ENCODE measurements at places on chromosomes 3 and 15.

GRCh38 chr3:194003114-194004057 is 132.6 kb upstream of the HES1 start:
- peak; percentile 56 for DNase-seq

DNA sequence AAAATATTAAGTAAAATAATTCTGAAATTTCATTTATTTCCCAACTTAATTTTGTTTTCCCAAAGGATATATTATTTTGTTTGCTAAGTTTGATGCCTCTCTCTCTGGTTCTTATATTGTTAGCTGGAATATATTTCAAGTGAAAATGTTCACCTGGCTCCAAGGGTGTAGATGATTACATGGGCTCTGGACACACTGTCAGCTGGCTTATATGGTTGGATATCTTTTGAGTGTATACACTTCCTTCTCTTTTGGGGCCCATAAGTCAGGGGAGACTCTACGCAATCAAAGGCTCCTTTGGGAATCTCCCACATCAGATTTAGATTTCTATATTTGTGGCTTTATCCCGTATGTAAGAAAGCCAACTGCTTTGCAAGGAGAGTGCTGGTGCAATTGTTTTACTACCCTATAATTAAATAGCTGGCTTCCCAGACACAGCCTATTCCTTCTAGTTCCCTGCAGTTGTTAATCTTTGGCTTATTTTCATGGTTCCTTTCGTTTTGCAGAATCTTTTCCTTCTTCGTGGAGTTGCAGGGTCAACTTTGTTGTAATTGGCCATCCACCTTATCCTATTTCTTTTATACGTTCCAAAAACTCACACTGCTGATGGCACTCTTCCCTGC is 225.7 kb downstream of the DPH6 start:
- DNase-seq, result no peak

DNA sequence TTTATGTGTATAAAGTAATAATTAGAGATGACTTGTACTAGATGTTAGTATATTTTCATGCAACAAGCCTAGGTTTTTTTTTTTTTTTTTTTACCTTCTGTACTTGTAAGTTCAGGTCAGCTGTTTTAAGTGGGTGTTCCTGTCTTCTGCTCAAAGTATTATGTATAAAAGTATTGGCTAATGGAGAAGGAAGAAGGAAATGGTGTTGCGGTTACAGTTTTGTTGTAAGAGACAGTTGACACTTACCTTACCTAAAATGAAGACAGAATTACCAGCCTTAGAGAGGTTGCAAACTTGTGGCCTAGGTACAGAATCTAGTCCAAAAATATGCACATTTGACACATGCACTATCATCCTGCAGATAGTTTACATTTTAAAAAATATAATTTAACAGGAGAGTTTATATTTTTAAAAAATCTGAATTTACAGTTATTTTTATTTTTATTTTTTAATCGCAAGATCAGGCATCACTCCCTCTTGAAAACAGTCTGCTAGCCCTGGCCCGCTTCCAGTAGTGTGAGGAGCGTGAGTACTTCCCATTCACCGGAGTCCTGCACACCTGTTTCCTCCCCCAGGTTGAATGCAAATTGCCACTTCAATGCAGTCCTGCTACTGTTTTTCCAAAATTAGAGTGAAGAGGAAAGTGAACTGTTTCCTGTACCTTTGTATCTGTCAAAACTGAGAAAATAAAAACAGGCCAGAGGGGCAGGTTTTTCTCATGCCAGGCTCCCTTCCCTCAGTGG is 224.3 kb upstream of the SOX2 start:
- DNase-seq, result no peak

DNA sequence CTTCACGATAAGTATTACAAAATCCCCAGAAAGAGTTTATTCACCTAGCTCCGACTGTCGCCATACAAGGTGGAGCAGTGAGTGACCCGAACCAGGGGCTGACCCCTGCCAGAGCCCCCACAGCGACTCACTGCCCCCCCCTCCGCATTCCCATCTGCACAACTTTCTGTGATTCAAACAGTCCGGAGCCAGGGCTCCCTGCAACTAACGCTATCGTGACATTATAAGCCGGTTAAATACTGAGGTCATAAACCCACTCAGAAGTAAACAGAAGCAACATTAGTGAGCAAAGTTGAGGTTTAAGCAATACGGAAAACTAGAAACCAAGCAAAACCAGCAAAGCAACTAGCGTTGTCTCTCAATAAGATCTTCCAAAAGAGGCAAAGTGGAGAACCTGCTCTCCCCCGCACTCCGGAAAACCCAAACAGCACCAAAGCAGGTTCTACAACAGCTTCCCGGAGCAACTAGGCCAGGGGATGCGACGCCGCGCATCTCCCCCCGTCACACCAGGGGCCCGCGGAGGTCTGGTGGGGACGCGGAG is 642 bp downstream of the SCAP start:
- DNase-seq, result no peak

DNA sequence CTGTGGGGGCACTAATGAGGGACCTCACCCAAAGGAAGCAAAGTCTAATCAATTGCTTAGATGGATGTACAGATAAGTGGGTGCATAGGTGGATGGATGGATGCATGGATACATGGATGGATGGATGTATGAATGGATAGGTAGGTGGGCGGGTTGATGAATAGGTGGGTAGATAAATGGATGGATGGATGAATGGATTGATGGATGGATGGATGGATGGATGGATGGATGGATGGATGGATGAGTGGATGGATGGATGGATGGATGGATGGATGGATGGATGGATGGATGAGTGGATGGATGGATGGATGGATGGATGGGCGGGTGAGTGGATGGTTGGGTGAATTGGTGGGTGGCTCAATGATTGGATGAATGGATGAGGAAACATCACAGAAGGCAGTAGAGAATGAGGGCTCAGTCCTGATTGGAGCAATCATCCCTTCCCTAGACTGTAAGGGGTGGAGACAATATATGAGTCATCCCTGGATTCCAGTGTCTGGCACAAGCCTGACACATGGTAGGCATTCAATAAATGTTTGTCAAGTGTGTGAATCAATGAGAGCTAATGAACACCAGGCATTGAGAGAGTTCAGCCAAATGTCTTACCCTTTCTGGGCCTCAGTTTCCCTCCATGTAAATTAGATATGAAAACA is 40.4 kb upstream of the PXYLP1 start:
- no peak for DNase-seq

GRCh38 chr3:59695860-59696259 is 646.0 kb upstream of the CFAP20DC start:
- no peak for DNase-seq

DNA sequence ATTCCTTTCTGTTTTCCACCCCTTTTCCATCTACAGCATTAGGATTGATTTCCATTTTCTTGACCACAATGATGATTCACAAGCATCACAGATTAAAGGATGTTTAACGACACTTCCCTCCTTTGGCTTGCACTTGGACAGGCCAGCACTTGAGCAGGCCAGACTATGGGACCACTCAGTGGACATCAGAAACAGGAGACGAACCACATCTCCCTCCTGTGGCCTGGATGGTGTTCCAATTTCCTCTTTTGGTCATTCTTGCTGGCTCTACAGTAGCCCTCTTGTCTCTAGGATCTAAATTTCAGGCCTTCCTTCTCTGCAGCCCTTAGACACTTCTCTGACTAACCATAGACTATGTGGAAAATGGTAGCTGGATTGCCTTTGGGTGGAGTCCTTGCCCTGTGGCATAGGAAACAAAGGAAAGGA is 78.8 kb upstream of the BOC start:
- DNase-seq, result no peak

- no peak for DNase-seq
These were observed 220.7 kb upstream of the TP63 start for GRCh38 chr3:189410522-189410921.

All from amniotic stem cell (primary cell).